ENCODE measurements at places on chromosomes 4 and X.

DNA sequence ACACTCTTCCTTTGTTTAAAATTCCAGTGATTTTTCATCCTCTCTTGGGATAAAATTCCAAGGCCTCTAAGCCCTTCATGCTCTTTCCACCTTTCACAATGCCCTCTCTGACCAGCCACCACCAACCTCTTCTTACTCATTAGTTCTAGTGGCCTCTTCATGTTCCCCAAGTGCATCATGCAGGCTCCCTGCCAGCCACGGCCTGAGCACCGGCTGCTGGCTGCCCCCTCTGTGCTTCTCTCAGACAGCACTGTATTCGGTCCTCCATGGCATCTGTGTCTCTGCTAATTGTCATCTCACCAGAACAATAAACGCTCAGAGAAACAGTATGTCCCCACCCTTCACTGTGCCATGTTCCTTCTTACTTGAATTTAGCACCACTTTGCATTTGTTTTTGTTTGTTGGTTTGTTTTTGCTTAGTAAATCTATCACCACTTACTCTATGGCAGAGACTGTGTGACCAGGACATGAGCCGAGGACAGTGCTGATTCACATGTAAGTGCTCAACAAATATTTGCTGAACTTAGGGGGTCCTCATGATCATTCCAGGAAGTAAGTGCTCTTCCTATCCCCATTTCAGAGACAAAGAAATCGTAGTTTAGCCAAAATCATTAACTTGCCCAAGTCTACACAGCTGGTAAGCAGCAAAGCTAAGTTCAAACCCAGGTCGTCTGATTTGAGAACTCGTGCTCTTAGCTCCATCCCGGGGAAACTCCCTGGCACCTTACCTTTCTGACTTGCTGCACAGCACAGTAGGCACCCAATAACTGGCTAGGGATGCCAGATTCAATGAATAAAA lies 77.1 kb upstream of the UCP1 start:
- no peak for DNase-seq

DNA sequence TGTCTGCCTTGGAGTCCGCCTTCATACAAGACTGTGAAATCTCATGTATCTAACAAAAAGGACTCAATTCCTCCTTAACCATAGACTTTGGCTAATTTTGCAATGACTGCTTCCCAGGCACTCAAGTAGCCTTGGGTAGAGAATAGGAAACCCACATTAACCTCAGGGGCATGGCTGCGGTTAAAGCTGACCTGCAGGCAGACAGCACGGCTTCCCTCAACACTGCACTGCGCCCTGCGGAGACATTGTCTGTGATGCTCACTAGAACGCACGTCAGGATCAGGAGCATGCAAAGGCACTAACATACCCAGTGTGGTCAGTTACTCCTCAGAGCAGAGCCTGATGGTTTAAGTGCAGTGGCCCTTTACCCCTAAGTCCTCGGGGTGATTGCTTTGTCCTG lies 10.3 kb upstream of the GPR143 start:
- no peak for DNase-seq

DNA sequence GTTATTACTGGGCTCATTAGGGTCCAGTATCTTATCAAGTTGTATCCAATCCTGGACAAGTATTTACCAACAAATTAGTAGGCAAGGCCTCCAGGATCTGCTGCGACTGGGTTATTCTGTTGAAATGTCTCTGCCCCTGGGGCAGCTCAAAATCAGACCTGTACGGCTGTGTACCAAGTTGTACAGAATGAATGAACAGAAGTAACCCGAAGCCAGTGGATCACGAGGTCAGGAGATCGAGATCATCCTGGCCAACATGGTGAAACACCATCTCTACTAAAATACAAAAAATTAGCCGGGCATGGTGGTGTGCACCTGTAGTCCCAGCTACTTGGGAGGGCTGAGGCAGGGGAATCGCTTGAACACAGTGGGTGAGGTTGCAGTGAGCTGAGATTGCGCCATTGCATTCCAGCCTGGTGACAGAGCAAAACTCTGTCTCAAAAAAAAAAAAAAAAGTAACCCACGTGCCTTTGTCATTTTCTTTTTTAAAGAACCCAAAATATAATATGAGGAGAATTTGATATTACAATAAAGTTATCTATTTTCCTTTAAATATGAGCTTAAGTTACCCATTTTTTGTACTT lies 127.3 kb downstream of the CBR4 start:
- DNase-seq = no peak

DNA sequence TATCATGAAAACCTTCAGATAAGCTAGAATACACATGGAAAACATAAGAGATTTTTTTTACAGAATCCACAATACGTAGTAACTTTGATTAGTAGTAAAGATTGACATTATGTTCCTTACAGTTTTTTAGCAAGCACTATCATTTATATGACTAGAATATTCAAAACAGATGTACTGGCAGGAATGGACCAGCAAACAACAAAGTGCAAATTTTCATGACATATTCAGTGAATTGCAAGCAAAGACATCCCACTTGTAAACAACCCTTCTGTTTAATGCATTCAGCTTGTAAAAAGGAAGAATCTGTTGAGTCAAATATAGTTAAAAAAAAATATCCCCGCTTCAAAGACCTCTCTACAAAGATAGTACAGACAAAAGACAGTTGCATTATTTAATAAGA lies 403.7 kb upstream of the TRAM1L1 start:
- DNase-seq = no peak

GRCh38 chr4:7649741-7650531 lies 215.2 kb upstream of the PSAPL1 start:
- DNase-seq = peak; percentile 7

- DNase-seq = no peak
These were observed 45.2 kb downstream of the ACSL4 start for GRCh38 chrX:109687903-109688302.
